ENCODE measurements at places on chromosomes 1 and 21.

DNA sequence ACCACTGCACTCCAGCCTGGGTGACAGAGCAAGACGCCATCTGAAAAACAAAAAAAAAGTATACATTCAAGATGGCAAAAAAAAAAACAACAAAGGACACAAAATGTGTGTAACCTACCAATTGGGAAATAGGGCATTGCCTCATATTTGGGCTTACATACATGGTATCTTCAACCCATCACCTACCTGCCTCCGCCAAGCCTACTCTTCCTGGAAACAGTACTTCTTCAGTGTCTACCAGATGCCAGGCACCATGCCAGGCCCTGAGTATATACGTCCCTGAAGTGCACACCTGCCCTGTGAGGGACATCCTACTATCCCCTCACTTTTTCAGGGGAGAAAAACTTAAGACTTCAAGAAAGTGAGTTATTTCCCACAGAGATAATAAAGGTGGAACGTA is 160.2 kb downstream of the TOMM20 start:
- DNase-seq, result no peak

- no peak for DNase-seq
Observed at GRCh38 chr1:115976062-115976920, at the start of gene SLC22A15. Gene SLC22A15, plus strand, starts transcription at chr1:115976513. Its CDS starts 115 bp downstream, at chr1:115976628.

- DNase-seq, result no peak
Observed at GRCh38 chr1:147562819-147563218, 21.5 kb downstream of the BCL9 start.

DNA sequence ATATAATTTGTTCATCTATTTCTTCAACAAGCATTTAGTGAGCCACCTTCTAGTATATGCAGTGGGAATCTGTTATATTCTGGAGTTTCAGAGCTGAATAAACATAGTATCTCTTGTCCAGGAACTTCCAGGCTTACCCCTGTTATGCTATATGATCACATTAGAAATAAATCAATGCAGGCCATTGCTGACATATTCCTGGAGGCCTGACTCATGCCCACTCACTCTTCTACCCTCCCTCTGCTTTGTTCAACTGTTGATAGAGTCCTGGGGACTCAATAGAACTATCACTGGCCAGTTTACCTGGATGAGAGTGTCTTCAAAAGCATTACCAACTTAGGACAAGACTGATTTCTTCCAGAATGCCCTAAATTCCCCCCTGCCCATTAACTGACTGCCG is 29.3 kb upstream of the SRSF10 start:
- DNase-seq, result no peak

DNA sequence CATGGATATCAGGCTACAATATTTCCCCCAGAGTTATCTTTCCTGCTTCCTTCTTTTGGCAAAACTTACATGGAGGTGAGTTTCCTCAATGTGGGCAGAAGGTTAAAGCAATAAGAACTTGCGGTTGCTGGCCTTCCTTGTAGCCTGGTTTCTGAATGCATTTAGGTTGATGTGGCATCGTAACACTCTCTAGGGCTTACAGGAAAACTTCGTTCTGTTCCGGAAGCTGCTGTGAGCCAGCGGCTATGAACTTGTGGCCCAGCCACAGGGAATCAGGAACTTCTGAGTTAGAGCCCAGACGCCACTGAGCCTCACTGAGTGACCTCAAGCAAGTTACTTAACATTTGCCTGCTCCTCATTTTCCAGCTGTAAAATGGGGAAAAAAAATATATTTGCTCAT is 623.4 kb upstream of the ADAMTS5 start:
- DNase-seq, result no peak

DNA sequence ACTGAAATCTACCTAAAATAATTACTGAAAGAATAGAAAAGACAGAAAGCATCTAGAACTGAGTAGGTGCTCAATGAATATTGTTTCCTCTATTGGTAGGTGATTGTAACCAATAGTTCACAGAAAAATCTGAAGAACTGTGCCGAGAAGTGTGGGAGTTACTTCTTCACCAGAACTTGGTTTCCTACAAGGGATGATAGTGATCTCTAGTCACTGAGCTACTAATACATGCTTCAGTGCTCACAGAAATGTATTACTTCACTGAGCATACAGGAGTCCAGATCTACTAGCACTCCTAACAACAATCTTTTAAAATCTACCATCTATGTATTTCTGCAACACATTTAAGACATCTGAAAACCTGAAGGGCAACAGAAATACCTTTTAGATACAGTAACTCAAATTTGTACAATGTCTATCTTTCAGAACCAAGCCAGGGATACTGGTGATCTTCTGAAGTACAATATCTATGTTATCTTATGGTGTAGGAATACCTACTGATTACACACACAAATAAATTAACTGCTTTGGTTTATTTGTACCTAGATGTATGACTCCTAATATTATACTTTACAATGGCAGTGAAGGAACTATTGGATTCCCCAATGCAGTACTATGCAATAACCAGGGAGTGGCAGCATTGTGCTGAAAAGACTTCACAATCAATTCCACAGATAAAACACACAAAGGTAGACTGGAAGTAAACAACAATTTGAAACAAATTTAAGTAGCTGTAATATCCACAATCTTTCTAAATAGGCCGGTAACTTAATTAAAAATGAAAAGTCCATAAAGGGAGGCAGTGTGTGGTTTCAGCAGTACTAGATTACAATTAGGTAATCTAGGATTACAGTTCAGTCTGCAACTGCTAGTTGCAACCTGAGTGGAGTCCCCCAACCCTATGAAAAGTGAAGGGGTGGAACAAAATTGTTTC is 243.0 kb downstream of the SLC45A1 start:
- DNase-seq, result no peak

- no peak for DNase-seq
Observed at GRCh38 chr1:155044812-155045657, 6.1 kb upstream of the ADAM15 start.

DNA sequence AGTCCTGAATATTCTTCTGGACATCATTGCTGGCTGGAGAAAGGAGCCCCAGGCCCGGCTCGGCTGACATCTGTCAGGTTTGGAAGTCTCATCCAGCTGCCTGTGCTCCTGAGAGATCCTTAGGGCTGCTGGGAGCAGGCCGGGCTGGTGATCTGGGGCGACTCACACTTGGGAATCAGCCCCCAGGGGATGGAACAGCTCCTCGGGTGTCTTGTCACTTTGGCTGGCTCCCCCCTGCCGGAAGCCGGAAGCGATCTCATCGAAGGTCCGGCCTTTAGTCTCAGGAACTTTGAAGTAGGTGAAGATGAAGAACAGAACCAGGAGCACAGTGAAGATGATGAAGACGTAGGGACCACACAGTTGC is 31.8 kb downstream of the SLC2A1 start:
- no peak for DNase-seq

- no peak for DNase-seq
Observed at GRCh38 chr1:197902454-197903195, at the start of gene C1orf53. Gene C1orf53, plus strand, starts transcription at chr1:197902630. Its CDS starts 20 bp downstream, at chr1:197902650.

DNA sequence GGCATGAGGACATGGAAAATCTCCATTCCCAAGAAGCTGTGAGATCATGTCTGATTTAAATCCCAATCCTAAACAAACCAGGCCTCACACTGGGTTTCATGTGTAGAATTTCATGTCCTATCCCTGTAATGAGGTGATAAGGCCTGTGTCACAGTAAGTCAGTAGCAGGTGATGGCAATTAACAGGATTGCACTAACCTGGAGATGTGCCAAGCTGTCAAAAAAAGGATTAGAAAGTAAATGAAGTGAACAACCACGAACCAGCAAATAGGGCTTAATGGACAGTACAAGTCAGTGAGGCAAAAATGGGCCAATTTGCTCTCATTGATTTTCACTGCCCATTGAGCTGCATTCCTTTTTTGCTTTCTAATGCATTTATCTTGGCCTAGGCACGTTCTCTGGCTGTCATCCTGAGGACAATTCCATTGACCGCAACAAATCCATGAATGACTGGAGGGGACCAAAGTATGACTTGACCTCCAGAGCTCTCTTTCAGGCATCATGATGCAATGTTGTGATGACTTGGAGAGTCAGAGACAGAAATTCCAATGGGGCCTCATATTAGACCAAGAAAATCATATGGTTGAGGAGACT is 673.6 kb upstream of the ADGRL2 start:
- DNase-seq, result no peak
